ENCODE measurements at places on chromosomes 12 and 14. TPM values are rescaled to one million over a fixed set of nuclear protein-coding genes. Genes with fewer than 3 reads are reported as not detected.

Gene ANO4
- total RNA-seq = 3.1 TPM

Gene CD27
- not detected for total RNA-seq

Gene CCDC177
- 3.7 TPM for total RNA-seq

Gene GPR65
- 0.66 TPM for total RNA-seq

Gene SERPINA4
- total RNA-seq = not detected

Gene RNF212B
- not detected for total RNA-seq

Measured in camera-type eye (tissue), 1 donor.